Ovary (tissue), 10 donors: ENCODE measurements at places on chromosomes 11 and 22.

- peaks cover 6% of the 10 kb centered on the region for H3K4me1 ChIP-seq
- H3K27me3 ChIP-seq = no peaks in the 10 kb centered on the region
- no peak for DNase-seq
- no peak overlapping the region for H3K27ac ChIP-seq
- H3K36me3 ChIP-seq = no peaks in the 10 kb centered on the region
Observed at GRCh38 chr11:64083398-64084080, 47.8 kb downstream of the FLRT1 start.

DNA sequence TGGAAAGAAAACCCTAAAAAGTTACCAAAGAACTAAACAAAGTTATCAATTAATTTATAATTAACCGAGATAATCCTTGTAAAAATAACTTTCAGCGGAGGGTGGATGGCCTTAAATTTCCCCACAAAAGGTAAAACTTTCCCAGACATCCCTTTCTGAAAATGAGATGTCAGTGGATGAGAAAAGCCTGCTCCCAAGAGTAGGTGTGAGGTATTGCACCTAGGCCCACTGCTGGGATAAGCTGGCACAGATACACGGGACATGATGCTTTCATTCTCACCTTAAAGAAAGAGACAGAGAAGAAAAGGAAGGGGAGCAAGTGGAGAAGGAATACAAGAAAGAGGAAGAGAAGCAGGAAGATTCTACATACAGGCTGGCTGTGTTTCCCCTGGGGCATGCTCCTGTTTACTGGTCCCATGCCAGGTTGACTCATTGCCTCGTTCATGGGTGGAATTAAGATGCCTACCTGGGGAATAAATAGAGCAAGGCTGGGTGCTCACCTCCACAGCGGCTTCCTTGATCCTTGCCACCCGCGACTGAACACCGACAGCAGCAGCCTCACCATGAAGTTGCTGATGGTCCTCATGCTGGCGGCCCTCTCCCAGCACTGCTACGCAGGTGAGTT lies at the start of gene SCGB2A2:
TSS of gene SCGB2A2 (plus strand) at position 505 of the 625 bp plus-strand sequence. CDS start at position 564, 59 bp downstream.
- no peak for DNase-seq
- H3K4me1 ChIP-seq = no peaks in the 10 kb centered on the region
- no peaks in the 10 kb centered on the region for H3K36me3 ChIP-seq
- no peak within 1 kb of the TSS for H3K4me3 ChIP-seq

GRCh38 chr11:61871158-61871597 lies 20.2 kb downstream of the FADS3 start:
- H3K4me3 ChIP-seq = no peak overlapping the region
- peak; percentile 80 for DNase-seq
- H3K4me1 ChIP-seq = peaks cover 4% of the 10 kb centered on the region
- H3K36me3 ChIP-seq = no peaks in the 10 kb centered on the region
- peak overlapping the region; percentile 19 for H3K27ac ChIP-seq

- H3K27ac ChIP-seq = no peak overlapping the region
- no peaks in the 10 kb centered on the region for H3K36me3 ChIP-seq
- no peak for DNase-seq
- no peaks in the 10 kb centered on the region for H3K27me3 ChIP-seq
- no peak overlapping the region for H3K4me3 ChIP-seq
Observed at GRCh38 chr11:77501758-77502157, 27.9 kb upstream of the PAK1 start.
